ENCODE measurements at places on chromosomes 6 and 20. TPM values are rescaled to one million over a fixed set of nuclear protein-coding genes. Genes with fewer than 3 reads are reported as not detected.

DNA sequence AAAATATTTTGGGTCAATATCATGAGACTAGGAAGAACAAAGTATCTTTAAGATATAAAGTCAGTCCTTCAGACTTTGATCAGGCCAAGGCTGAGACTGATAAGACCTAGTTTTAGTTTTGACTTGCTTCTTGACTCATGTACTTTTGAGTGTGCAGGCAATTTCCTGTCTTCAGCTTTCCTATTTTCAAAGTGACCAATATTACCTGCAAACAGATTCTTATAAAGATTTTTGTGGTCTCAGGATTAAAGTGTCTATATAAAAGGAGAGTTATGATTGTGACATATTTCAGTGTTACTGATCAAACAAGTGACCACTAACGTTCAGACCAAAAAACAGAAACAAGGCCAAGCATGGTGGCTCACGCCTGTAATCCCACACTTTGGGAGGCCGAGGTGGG, 36.0 kb upstream of the AKIRIN2 start:
- DNase-seq: no peak

- DNase-seq: no peak
Observed at GRCh38 chr6:112478036-112478435, 130.9 kb downstream of the RFPL4B start.

DNA sequence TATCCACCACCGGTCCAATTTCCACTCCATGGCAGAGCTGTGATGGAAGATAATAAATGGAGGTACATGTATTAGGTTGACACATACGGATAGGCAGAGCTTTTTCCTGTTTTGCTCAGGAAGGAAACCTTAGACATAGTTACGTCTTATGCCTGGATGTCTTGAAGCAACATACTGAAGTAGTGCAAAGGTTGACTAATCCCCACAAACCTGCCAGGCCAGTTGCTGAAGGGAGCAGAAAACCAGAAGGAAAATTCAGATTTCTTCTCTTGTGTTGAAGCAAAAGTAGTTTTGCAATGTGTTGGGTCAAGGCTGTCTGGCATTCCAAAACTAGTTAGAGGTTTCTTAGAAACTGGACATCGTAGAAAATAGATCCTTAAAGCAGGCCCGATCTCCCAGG, 68.7 kb downstream of the PHACTR1 start:
- DNase-seq: no peak

The CMTR1 gene
- total RNA-seq: 44.6 TPM

The MTCH1 gene
- 104 TPM for total RNA-seq

The ITPR3 gene
- 34.6 TPM for total RNA-seq

The BTN1A1 gene
- total RNA-seq: not detected

The TMEM200A gene
- 0.54 TPM for total RNA-seq

The GATA5 gene
- total RNA-seq: not detected

All from activated T-cell treated with anti-CD3 and anti-CD28 coated beads, Interleukin-2, amount 50 U/mL, for 4 hours (primary cell).